ENCODE measurements at places on chromosomes 1 and 21.

GRCh38 chr1:110008971-110009565, 24.5 kb downstream of the AHCYL1 start:
- DNase-seq, result no peak

DNA sequence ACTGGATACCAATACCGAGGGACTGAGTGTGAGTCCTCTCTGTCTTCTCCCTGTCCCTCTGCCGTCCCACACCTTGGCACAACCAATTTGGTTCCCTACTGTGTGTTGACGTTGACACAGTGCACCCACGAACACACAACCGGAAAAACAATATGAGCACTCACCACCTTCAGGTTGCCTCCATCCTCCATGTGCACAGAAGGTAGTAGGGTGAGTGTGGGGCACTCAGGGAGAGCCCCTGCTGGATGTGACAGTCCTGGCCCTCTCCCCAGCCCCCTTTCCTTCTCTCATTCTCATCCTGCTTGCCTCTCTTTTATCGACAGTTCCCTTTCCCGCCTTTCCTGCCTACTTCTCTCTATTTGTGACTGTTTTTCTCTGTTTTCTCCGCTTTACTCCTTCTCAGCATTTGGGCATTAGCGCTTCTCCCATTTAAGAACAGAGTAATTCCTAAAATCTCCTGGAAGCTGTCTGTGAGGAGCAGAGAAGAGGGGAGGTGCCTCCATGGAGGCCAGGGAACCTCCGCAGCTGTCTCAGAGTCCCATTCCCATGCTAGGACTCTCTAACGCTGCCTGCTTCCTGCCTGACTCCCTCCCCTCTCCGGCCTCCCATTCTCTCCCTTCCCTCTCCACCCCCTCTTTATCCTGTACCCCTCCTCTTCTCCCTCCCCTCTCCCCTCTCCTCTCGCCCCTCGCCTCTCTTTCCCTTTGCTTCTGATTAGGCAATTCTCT, 16.4 kb downstream of the CADM3 start:
- no peak for DNase-seq

- no peak for DNase-seq
Measured at GRCh38 chr1:25246600-25247023, 642 bp downstream of the RSRP1 start.

GRCh38 chr1:228139931-228140723, at the start of gene GUK1:
GUK1 (plus strand) TSS chr1:228140279; CDS start chr1:228140303, 24 bp downstream.
- peak; percentile 99 for DNase-seq

DNA sequence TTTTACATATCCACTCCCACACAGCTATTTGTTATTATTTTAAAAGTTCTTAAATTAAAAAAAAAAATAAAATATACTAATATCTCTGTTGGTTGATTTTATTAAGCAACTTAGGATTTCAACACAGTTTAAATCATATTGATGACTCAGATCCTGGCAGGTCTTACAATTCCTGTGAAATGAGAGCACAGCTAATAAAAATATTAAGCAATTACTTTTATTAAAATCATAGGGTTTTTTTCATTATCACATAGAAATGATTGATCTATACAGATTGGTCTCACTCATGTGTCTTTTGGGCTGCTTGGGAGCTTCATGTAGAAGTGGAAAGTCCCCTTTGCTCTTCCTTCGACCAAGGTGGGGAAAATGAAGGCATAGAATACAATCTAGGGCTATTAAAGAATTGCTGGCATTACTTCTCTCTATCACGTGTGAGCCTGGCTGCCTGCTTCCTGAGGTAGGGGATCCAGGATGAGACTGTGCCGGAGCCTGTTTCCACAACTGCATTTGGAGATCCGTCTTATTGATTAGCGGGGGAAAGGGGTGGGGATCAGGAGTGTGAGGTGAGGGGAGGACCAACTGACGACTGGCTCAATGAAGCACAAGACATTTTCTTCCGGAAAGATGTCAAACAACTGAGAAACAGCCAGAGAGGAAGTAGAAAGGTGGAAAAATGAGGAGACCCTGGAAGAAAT, 858.0 kb downstream of the USP25 start:
- DNase-seq, result peak; percentile 22
